ENCODE measurements at places on chromosomes 11 and 22.
A peak's percentile ranks its signal among the peaks of the same experiment; 100 is the strongest.

DNA sequence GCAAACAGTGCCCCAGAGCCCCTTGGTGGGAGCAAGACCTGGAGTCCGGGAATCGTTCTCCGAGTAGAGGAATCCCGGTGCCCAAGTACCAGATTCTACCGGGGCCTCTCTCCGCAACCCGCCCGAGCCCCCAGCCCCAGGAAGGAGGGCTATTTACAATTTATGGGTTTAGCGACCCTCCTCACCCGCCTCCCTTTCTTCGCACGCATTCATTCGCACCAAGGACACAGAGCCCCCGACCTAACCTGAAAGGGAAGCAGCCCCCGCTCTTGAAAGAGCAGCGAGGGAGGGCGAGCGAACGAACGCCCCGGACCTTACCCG is 628 bp downstream of the LRP4 start:
- DNase-seq = no peak

DNA sequence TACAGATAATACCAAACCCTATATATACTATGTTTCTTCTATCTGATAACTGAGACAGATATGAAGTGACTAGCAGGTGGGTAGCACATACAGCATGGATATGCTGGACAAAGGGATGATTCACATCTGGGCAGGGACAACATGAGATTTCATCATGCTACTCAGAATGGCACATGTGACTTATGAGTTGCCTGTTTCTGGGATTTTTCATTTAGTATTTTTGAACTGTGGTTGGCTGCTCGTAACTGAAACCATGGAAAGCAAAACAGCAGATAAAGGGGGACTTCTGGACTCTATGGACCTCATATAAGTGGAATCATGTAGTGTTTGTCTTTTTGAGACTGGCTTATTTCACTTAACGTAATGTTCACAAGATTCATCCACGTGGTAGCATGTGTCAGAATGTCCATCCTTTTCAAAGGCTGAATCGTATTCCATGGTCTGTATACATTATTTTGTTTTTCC is 883.0 kb downstream of the TBC1D22A start:
- DNase-seq = no peak

- no peak for DNase-seq
Observed at GRCh38 chr11:9251311-9251710, 13.8 kb downstream of the DENND5A start.

DNA sequence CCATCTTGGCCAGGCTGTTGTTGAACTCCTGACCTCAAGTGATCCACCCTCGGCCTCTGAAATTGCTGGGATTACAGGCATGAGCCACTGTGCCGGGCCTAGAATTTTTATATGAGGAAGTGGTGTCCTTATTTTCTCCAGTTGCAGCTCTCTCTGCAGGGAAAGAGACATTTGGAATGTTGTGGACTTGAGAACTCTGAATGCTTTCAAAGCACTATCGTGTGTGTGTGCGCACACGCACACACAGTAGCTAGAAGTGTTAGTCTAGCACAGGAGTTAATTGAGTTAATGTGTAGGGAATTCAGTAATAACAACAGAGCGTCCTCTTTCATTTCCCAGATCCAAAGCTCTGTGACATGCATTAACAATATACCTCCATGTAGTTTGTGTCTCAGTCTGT is 164.0 kb upstream of the RASSF10 start:
- DNase-seq = peak; percentile 88

DNA sequence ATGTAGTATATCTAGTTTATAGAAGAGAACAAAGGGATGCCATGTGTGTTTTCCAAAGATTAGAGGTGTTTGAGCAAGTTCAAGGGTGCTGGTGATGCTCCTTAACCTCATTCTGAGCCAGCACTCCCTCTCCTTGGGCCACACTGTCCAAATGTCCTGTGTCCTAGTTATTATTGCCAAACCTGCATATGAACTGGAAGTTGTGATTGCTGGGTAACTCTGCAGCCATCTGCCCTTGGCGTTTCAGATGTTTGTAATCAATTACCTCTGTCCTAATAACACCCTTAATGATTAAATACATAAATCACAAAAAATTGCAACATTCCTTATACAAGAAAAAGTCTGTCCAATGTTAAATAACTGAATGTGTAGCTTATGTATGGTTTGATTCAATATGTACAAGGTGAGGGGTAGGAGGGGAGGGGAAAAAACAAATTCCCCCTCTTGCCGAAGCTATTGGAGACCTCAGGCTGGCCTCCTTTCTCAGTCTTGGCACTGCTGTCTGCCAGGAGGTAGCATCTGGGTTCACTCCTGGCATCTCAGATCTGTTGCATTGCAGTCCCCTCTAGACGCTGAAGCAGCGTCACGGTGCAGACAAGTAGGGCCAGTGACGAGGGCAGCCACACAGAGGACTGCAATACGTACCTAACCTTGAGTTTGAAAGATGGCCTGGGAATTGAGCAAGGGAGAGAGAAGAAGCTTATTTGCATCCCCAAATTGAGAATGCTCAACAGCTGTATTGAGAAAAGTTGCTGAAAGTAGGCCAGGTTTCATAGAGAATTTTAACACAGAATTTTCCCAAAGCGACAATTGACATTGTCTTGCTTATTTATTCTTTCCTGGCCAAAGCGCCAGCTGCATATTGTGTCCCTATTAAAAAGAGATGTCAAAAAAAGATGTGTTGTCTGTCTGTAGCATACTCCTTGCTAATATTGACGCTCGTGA is 89.6 kb upstream of the ARHGAP32 start:
- no peak for DNase-seq
